ENCODE measurements at places on chromosomes 6 and 20. TPM values are rescaled to one million over a fixed set of nuclear protein-coding genes. Genes with fewer than 3 reads are reported as not detected.
A peak's percentile ranks its signal among the peaks of the same experiment; 100 is the strongest.

DNA sequence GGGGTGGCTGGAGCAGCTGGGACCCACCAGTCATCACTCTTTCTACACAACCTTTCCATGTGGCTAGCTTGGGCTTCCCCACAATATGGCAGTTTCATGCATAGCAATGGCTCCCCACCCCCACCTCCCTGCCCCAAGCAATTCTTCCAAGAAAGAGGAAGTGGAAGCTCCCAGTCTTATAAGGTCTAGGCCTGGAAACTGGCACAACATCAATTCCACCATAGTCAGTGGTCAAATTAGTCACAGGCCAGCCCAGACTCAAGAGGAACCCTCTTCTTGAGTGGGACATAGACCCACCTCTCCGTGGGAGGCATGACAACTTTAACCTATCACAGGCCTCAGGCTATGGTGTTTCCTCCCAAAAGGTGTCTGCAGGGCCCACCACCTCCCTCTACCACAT, 17.7 kb downstream of the TGM6 start:
- no peak for DNase-seq

GRCh38 chr6:5809450-5809849, 197.3 kb downstream of the NRN1 start:
- DNase-seq = no peak

Gene HAO1
- total RNA-seq = not detected

Gene C20orf141
- total RNA-seq = not detected

GRCh38 chr6:21327326-21328112, 266.0 kb upstream of the SOX4 start:
- no peak for DNase-seq

DNA sequence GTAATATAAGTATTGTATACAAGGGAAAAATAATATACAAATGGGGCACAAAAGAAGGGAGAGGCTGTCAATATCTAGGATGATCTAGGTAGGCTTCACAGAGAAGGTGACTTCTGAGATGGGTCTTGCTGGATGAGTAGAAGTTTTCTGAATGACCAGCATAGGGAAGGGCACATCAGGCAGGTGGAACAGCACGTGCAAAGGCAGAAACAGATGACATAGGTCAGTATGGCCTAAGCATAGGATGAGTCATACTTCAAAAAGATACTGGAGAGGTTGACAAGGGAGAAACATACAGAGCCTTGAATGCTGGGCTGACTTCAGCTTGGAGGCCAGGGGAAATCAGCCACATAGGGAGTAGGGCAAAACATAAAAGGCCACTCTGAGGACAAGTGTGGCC, 31.9 kb upstream of the SIRPA start:
- no peak for DNase-seq

DNA sequence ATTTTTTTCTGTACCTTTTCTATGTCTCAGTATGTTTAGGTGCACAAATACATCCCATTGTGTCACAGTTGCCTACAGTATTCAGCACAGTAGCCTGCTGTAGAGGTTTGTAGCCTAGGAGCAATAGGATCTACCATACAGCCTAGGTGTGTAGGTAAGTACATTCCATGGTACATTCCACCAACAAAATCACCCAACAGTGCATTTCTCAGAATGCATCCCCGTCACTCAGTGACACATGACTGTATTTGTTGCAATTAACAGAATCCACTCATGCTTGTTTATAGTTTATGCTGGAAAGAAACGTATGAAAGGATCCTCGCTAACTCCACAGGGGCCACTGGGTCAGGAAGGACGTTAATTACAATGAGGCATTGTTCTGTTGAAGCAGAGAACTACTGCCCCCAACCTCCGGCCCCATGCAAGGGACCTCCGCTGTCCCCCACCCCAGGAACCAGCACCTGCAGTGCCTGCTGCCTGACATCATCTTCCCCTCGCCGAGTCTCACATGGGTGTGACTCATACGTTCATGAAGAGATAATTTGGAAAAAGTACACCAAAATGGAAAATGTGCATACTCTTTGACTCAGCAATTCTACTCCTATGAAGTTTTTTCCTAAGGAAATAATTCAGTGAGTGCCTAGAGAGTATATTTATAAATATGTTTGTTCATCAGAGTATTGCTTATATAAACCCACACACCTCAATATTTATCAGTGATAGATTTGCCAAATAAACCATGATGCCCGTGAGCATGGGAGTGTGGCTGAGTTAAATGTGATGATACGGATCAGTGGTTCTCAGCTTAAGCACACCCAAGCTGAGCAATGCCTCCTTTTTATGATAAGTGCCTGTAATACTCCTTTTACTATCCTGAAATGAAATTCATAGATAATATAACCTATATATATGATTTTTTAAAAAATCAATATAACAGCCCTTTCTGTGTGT, 156.4 kb upstream of the ECI2 start:
- DNase-seq = no peak

Gene GTPBP2
- total RNA-seq = 83.8 TPM

Gene ZC2HC1B
- not detected for total RNA-seq

- no peak for DNase-seq
These were observed 96.0 kb downstream of the ADTRP start for GRCh38 chr6:11682561-11682975.

Gene STMND1
- total RNA-seq = 0.22 TPM

DNA sequence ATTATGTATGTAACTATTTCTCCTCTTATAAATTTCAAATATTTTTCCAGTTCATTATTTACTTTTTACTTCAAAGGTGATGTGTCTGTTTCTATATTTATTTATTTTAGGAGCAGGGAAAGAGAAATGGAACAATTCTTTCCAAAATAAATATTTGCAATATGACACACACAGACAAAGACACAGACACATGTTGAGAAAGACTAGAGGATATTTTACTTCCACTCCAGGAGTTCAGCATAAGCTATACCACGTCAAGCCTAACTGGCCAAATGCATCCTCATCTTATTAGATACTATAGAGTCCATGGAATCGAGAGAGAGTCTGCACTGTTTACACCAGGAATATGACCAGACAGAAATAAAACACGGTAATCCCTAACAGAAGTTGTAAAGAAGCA, 13.3 kb downstream of the RALGAPA2 start:
- no peak for DNase-seq

DNA sequence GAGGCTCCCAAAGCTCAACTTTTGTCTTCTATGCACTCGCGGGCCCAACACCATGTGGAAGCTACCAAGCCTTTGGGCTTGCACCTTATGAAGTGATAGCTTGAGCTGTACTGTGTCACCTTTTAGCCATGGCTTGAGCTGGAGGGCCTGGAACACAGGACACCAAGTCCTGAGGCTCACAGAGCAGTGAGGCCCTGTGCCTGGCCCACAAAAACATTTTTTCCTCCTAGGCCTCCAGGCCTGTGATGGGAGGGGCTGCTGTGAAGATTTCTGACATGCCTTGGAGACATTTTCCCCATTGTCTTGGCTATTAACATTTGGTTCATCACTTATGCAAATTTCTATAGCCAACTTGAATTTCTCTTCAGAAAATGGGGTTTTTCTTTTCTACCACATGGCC, 96.5 kb downstream of the MMUT start:
- no peak for DNase-seq

DNA sequence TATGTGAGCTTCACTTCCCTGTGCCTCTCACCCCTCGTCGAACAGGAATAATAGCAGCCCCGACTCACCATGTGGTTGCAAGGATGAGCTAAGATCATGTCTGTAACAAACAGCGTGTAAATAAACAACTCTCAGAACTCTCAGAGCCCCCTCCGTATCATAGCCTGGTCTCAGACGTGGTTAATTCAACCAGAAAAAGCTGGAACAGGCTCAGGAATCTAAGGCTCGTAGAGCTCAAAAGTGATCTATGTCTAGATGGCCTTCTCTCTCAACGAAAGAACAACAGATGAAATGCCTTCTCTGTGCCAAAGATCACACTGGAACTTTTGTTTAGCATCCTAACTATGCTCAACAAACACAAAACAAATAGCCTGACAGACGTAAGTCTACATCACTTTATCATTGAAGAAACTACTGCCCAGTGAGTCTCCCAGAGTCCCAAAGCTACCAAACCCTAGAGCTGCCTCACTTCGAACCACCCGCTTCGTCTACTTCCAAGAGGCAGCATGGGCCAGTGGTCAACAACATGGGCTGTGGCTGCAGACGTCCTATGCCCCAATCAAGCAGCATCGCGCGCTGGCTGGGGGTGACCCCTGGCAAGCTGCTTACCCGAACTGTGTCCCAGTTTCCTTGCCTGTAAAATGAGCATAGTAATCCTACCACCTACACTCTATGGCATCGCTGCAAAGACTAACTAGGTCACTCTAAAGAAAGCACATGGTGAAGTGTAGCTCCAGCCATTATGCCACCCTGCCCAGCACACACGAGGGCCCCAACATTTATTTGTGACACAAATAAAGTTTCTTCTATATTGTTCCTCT, 35.1 kb downstream of the NFATC2 start:
- no peak for DNase-seq

- DNase-seq = no peak
These were observed 173.2 kb upstream of the SOX4 start for GRCh38 chr6:21420146-21420878.

DNA sequence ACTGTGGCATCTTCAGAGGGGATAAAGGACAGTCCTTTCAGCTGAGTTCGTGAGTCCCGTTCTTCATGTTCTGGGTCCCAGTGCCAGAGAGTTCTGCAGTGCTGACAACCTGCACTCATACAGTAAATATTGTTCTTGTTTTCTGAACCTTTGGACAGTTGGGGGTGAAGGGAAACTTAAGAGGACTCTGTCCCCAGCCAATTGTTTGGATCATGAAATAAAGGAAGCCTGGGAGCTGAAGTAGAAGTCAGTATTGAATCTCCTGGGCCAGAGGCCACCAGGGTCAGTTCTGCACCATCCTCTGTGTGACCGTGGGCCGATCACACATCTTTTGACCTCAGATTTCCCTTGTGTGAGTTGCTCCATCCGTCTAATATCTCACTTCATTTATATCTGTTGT, 3.2 kb downstream of the SLC2A12 start:
- DNase-seq = no peak

DNA sequence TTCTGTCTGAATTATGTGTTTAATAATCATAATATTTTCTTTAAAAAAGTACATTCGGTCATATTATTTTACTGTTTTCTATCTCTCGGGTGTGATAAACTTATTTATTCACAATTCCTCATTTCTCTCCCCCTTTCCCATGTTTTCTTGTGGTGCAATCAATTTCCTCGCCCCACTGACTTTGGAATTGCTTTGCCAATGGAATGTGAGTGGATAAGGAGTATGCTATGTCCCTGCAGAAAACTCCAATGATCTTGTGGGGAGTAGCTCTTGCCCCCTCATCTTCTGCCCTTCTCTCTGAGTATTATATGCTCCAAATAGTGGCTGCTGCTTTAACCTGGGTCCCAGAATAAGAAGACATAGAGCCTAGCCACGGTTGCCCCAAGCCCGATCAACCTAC, 64.1 kb downstream of the HMGN3 start:
- DNase-seq = no peak

Gene RWDD2A
- total RNA-seq = 7.6 TPM

DNA sequence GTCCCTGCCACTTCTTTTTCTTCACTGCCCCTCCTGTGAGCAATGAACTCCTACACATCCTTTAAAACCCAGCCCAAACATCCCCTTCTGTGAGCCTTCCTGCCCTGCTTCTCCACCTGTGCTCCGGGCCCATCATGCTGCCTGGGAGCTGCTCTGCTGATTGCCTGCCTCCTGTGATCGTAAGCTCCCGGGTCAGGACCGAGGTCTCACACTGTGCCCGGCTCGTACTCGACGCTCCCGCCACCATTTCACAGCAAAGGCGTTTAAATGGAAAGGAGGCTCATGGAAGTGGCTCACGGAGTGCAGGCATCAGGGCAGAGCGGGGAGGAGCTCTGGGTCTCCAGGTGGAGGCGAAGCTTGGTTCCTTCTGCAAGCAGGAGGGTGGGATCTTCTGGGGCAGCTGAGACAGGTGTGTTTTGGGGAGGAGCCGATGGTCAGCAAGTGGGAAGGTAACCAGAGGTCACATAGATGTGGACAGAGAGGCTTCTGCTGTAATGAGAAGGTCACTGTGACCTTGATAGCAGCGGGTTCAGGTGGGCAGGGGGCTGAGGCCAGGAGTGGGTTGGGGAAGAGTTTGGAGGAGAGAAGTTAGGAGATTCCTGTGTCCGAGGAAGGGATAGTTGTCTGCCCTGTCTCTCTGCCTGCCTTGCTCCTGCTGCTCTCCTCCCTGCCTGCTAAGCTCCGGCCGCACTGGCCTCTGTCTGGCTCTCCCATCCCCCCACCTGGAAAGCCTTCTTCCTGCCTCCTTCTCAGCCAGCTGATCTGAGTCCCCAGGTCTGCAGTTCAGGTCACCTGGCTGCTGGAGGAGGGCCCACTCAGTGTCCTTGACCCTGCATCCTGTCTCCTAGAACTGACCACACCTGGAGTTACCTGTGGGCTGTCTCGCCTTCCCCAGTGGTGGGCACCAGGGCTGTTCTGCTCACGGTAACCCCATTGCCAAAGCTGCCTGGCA, 52.7 kb upstream of the FRMD1 start:
- peak; percentile 7 for DNase-seq

Gene HLA-DQB2
- not detected for total RNA-seq

DNA sequence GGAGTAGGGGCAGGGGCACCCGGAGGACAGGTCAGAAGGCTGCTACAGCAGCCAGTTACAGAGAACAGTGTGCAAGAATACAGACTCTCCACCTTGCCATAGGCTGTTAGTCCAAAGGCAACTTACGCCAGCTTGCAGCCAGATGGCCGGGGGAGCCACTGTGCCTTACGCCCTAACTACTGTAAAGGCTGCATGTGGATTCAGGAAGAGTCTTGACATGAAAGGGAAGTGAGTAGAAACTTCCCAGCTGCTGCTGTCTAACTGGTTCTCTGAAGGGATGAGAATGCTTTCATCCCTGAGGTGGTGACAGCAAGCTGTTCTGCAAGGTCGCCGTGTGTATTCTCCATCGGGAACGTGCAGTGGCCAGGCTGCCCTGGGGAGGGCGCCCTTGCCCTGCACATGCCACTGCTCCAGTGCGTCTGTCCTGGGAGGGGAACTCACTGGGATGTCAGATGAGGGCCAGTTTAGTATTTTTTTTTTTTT, 46.1 kb downstream of the LYRM4 start:
- no peak for DNase-seq

- DNase-seq = no peak
These were observed 77.3 kb downstream of the CHD6 start for GRCh38 chr20:41540918-41541317.
